T-helper 1 cell (primary cell): ENCODE measurements at places on chromosomes 12 and 14.

DNA sequence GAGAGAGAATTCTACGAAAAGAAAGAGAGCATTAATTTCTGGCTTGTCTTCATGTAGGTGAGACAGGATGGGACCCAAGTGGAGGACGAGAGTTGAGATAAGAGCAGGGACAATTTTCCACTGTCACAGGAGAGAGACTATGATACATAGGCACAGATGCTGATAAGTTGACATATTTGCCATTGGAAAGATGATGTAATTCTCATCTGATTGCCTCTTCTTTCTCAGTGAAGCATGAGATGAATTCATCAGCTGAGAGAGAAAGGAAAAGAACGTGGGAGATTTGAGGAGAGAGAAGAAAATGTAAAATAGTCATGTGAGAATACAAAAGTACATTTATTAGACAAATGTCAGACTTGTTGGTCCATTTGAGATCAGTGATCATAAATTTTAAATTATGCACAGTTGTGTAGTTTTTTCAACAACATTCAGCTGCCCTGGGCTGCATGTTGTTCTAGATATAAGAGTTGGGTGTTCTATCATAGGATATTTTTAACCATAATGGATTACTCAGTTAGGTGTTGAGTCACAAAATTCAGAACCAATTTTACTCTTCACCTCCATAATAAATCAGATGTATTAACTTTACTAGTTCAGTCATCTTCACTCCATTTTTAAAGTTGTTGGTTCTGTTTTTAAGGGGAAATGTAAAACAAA lies 222.9 kb downstream of the DPY19L2 start:
- no peak for DNase-seq

GRCh38 chr12:77855548-77855947 lies 24.9 kb downstream of the NAV3 start:
- DNase-seq: no peak

GRCh38 chr14:96088074-96088473 lies 48.9 kb downstream of the C14orf132 start:
- no peak for DNase-seq

DNA sequence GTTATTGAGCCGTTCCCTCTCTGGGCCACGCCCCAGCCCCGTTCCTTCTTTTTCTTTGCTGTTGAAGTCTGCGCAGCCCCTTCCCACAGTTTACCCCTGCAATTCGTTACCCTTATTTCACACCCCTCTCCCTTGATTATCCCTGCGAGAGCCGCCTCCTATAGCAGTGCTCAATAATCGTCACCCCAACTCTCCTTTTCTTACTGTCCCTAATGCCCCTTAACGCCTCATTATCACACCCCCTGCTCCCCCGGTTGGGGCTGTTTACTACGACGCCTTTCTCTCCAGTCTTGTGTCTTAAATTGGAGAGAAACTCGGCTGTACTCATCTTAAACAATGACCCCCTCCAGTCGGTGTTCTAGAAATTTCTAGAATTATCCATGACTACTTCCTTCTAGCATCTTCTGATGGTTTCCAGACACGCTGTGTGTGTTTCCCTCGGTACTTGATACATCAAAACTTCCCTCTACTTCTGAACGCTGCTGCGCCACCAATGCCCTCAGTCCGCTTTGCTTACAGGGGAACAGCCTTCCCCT lies 713 bp upstream of the FBXL14 start:
- no peak for DNase-seq

DNA sequence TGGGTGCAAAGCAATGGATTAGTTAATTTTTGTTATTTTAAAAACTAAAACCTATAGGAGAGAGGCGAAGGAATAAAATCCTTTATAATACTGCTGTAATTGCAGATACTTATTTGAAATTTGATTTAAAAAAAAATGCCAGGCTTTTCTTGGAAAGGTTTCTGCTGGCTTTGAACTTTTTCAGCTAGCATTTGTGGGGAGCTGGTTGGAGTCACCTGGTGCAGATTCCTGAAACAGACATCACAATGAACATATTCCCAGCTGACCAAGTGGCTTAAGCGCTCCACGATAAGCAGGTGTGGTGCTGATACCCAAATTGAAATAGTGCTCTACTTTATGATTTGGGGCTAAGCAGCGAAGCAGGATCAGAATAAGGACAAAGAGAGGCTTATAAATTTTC lies 42.9 kb downstream of the DACT1 start:
- no peak for DNase-seq

DNA sequence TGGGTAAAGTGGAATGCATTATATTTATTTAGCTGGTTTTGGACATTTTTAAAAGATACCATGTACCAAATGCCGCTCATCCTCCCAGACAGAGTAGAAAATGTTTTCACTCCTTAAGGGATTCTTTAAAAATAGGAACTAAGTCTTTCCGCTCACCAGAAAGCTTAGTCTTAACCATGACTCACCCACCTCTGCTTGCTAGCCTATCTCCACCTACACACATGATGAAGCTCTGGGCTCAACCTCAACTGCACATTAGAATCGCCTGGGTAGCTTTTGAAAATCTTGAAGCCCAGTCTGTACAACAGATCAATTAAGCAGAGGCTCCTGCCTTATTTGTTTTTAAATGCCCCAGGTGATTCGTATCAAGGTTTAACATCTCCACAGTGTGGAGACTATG lies 260.5 kb downstream of the NEDD1 start:
- DNase-seq: no peak

GRCh38 chr14:102575160-102575845 lies 17.1 kb upstream of the RCOR1 start:
- DNase-seq: no peak

GRCh38 chr12:76449583-76449982 lies 101.4 kb upstream of the BBS10 start:
- no peak for DNase-seq

- DNase-seq: no peak
These were observed 124.2 kb upstream of the MIS18BP1 start for GRCh38 chr14:45377166-45377565.

GRCh38 chr12:29167988-29168387 lies 18.9 kb downstream of the FAR2 start:
- no peak for DNase-seq

DNA sequence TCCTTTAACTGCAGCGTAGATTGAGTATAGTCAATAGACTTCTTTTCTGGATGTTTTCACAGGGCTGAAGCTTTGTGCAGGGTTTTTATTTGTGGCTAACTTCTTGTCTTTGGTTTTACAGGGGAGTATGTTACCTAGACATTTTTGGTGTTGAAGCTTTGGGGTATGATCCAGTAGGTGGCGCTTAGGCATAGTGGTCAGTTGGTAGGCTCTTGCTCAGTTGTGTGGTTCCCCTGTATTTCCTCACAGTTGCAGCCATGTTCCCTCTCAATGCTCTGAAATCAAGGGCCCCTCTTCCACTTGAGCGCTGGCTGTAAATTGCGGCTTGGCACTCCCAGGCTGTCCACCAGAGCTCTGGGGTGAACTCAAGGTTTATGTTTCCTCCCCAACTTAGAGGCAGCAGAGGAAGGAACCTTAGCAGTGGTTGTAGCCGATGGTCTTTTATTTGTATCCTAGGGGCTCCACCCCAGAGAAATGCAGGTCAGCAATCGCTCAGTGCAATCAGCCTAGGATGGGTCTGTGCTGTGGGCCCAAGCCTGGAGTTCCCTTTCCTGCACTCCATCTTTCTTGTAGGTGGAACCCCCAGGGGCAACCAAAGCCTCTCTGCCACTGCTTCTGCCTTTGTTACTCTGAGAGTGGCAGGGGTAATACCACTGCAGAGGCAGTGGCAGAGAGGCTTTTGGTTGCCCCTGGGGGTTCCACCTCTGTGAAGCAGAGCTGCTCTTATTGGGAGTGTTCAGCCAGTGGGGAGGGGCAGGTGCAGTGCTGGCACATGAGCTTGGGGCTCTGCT lies 55.1 kb downstream of the CMAS start:
- DNase-seq: no peak

DNA sequence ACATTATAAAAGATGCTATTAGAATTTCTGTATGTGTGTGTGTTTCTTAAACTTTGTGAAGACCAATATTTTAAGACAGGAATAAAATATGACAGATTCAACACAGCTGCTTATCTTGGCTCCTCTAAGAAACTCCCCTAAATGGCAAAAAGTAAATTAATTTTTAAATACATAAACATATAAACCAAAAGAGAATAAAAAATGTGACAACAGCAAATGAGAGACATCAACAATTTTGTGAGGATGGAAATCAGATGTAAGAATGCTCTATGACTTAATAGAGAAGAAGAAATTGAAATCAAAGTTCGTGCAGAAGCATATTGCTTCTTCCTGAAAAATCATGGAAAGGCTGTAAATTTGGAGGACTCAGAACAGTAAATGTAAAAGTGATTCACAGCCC lies 1083.8 kb downstream of the FLRT2 start:
- DNase-seq: no peak

DNA sequence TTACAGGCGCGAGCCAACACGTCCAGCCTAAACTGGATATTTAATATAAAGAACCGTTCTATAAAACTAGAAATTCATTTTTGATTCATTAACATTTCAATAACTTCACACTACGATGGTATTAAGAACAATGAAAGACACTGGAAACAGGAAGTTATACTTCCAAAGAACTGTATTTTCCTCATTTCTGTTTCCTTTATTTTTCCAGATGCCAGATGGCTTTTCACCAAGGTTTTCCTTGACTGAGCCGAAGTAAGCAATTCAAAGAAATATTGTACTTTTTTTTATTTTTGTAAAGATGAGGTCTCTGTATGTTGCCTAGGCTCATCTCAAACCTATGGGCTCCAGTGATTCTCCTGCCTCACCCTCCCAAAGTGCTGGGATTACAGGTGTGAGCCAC lies 28.2 kb downstream of the EEA1 start:
- no peak for DNase-seq

DNA sequence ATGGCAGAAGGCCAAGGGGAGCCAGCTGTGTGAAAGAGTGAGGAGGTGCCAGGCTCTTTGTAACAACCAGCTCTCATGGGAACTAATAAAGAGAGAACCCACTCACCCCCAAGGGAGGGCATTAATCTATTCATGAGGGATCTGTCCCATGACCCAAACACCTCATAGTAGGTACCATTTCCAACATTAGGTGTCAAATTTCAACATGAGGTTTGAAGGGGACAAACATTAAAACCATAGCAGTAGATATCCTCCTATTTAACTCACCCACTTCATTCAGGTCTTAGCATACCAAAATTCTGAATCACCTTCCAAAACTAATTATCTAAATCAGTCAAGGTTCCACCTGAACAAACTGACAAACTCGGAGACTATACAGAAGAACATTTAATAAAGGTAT lies 75.3 kb downstream of the PPFIA2 start:
- DNase-seq: no peak

DNA sequence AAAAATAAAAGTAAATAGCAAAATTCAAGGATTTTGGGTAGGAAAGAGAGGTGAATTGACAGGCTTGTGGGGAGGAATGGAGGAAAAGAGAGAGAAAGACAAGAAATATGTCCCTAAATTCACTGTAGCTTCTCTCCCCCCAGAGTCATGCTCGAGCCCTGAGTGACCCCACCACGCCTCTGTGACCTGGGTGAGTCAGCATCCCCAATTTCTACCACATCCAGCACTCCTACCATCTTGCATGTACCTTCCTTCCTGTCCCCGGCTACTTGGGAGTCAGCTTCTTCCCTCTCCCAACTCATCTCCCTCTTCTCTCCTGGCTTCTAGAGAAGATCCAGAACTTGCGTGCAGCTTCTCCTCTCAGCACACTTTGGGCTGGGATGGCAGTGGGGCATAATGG lies 9.8 kb downstream of the ZNF219 start:
- no peak for DNase-seq

- no peak for DNase-seq
These were observed 278.1 kb upstream of the SOX5 start for GRCh38 chr12:24227551-24227950.

DNA sequence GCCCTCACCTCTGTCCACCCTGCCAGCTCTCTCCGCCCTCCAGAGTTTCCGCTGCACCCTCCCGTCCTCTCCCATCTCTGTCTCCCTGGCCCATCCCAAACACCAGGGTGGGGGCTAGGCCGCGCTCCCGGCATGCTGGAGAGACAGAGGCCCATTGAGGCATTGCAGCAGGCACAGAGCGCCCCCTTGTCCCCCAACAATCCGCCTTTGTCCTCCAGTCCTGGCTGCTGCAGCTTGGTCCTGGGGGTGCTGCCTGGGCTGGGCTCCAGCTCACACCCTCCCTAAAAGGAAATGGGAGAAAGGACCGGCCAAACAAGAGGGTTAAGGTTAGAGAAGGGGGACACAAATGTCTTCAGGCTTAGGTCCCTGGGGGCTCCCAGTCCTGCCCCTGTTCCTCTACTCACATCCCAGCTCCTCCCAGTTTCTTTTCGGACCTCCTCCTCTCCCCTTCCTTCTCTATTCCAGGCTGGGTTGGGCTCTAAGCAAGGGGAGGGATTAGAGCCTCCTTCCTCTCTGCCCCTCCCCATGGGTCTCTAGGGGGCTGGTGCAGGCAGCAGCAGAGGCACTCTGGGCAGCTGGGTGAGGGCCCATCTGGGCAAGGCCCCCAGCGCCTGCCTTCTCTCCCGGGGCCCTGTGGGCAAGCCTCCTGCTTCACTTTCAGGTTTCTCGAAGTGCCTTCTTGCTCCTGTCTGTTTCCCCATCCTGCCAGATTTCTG lies at the start of gene CMTM5:
Gene CMTM5 (plus strand): TSS at position 565 of the 716 bp plus-strand sequence. CDS start 206 bp downstream, outside the sequence.
- DNase-seq: no peak

DNA sequence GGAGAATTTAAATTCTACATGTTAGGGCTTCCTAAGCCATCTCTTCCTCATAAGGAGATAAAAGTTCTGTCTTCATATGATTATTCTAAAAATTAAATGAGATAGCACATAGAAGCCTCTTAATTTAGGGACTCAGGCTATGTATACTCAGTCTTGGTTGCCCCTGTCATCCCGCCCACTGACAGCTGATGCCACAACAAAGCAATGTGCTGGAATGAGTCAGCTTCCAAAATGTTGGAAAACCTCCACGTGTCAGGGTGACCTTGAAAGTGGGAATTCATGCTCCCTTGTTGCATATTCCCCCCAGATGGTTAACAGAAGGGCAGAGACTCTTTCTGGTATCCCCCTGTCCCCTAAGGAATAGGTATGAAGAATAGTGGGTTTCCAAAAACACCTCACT lies 238.0 kb upstream of the DDHD1 start:
- DNase-seq: no peak

DNA sequence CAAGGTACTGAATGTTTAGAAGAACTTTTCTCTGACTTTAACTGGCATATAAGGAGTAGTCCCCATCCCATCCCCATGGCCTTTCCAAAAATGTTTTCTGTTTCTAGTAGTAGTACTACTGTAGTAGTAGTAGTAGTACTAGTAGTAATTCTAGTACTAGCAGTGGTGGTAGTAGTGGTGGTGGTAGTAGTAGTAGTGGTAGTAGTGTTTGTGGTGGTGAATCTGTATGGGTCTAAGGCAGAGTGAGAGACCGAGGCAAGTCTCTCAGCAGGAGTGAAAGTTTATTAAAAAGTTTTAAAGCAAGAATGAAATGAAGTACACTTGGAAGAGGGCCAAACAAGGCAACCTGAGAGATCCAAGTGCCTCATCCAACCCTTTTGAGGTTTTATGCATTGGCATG lies 58.6 kb downstream of the FOXN4 start:
- no peak for DNase-seq

DNA sequence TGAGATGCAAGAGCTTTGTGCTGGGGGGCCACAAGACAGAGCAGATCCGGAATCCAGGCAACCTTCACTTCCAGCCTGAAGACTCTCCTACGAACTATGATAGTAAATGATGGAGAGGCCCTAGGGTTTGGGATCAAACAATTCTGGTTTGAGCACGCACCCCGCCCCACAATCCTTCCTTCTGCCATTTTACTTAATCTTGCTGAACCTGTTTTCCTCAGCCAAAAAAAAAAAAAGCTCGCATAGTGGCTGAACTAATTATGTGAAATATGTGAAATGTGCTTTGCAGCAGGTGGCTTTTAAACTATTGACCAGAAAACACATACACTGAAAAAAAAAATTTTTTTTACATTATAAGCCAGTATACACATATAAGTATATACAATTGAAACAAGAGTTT lies 667 bp upstream of the ITFG2 start:
- DNase-seq: no peak
